HuH-7 (cell line): ENCODE measurements at places on chromosomes 4 and X.

GRCh38 chr4:85024671-85025070 lies 58.2 kb upstream of the WDFY3 start:
- no peak for DNase-seq

DNA sequence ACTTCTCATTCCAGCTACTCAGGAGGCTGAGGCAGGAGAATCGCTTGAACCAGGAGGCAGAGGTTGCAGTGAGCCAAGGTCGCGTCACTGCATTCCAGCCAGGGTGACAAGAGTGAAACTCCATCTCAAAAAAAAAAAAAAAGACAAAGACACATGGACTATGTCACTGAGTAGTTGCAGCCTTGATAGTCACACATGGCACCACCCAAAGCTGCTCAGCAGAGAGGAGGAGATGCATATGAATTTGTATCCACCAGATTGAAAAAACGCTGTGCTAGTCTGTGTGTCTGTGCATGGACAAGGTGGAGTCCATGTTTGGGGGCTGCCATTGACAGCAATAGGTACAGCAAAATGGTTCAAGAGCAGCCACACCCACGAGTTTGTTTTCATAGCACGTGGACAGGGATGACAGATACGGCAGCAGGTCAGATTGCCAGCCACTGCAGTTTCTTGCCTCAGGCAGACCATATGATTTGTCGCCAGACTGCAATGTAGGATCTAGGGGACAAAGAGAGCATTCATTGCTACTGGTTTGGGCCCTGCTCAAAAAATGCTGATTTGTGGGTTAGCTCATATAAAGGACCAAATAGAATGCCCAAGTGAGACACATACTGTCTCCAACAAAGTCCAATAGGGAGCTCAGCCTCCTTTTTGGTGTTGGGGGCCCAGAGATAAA lies 89.9 kb downstream of the CEP135 start:
- DNase-seq, result no peak

DNA sequence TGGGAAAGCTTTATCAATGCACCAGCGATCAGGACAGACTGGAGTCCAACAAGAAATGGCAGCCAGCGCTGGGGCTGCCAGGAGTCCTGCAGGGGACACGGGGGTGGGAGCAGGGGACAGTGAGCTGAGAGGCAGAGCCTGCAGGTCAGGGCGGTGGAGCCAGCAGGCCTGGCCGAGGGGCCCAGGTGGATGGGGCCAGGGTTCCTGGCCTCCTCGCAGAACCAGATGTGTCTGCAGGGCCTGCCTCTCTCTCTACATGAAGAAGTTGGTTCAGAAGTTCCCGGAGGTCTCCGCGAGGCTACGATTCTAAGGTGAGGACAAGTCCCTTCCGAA lies 63.6 kb downstream of the CPZ start:
- DNase-seq, result no peak

- DNase-seq, result no peak
These were observed 126.4 kb downstream of the SH3KBP1 start for GRCh38 chrX:19760841-19761512.

- no peak for DNase-seq
These were observed 323.0 kb downstream of the HS3ST1 start for GRCh38 chr4:11105715-11106114.

GRCh38 chrX:66039944-66040343 lies at the start of gene VSIG4:
TSS of gene VSIG4 (minus strand) at chrX:66040080. CDS start at chrX:66039998, 82 bp downstream.
- DNase-seq, result no peak

GRCh38 chr4:141275834-141276233 lies 55.1 kb downstream of the ZNF330 start:
- DNase-seq, result no peak

DNA sequence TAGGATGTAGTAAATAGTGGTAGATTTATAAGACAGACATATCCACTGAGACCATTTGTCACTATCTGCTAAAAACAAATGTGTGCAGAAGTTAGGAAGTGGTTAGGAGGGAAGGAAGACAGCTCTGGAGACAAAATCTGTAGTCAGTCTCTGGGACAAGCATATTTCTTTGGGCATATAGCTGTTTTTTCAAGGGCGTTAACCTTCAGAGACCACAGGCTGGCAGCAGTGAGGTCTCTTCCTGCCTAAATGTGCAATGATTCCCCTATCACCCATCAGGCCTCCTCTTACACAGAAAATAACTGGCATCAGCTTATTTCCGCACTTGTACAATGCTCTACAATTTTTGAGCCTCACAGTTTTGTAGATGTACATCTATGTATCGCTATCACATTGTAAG lies 6.5 kb downstream of the TMEM150C start:
- peak; percentile 14 for DNase-seq

- no peak for DNase-seq
These were observed 2.5 kb upstream of the TMPRSS11D start for GRCh38 chr4:67886281-67886680.

DNA sequence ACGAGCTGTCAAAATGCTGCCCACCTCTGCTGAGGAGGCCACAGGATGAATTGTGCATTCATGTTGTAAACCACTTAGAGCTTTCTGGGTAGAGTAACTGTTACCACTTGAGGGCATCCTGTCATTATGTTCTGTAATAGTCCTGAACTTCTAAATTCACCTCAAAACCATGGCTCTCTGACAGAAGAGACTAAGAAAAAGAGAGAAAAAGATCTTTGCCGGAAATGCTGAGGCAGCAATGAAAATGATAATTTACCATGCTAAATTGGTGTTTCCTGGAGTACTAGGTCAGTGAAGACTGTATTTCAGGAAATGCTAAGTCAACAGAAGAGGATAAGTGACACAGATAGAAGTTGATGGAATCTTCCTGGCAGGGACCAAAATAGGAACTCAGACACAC lies 942.3 kb upstream of the SLIT2 start:
- no peak for DNase-seq

GRCh38 chr4:186248643-186249042 lies 17.3 kb upstream of the F11 start:
- DNase-seq, result no peak

GRCh38 chrX:120755066-120755846 lies 120.4 kb downstream of the CT47B1 start:
- DNase-seq, result no peak

- DNase-seq, result no peak
These were observed 33.8 kb downstream of the PRKX start for GRCh38 chrX:3679669-3680068.

GRCh38 chr4:23911675-23912455 lies 22.0 kb upstream of the PPARGC1A start:
- DNase-seq, result no peak

DNA sequence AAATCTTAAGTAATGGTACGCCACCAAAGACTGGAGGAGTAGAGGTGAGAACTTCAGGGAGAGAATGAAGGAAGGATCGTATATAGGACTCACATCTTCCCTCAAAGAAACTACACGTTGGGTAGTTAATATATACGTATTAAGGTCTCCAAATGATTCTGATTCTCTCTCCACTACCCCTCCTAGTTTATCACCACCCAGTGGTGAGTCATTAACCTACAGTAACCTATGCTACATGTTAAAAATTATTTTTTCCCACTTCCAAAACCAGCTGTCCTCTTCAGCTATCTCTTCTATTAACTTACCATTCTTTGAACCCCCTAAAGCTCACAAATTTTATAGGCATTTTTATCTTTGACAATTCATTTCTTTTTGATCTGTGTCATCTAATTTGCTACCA lies 69.7 kb downstream of the RPS6KA6 start:
- no peak for DNase-seq

GRCh38 chr4:3683744-3684421 lies 82.3 kb upstream of the ADRA2C start:
- no peak for DNase-seq

DNA sequence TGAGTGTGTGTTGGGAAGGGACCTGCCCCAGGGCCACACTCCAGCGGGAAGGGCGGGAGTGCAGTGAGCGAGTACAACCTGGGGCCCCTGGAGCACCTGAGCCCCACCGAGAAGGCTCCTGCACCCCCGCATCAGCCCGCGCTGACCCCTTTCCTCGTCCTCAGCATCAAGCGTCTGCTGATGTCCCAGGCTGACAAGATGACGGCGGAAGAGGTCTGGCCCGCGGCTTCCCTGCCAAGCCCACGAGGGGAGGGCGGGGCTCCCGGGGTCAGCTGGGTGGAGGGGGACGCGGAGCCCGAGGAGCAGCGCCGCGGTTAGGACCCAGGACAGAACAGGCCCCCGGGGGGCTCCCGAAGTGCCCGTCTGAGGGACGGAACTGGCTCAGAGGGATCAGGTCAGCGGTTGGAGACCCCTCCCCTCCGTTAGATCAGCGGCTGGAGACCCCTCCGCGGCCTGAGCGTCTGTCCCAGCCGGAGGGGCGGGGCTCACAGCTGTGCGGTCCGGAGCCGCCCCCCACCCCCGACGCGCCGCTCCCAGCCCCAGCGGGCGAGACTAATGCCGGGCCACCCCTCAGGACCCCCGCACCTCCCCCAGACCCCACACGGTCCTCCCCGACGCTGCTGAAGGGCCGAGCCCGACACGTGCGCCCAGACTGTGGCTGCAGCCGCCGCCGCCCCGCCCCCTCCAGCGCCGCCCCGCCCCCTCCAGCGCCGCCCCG lies 6.7 kb downstream of the MYL5 start:
- peak; percentile 59 for DNase-seq

DNA sequence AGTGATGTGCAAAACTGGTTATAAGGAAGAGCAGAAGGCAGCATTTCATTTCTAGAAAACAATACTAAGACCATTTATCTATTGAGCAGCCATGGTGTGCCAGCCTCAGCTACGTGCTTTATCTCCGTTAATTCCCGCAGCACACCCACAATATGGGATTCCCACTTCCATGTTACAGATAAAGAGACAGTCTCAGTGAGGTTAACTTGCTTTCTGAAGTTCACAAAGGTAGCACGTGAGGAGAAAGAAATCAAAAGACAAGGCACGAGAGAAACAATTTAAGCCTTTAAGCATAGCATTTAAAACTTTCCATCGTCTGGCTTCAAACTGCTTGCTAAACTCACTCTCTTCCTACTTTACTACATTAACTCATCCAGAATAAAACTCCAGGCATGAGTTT lies 8.0 kb upstream of the RPL34 start:
- DNase-seq, result no peak

- no peak for DNase-seq
These were observed 45.9 kb downstream of the PDGFRA start for GRCh38 chr4:54274795-54275665.

DNA sequence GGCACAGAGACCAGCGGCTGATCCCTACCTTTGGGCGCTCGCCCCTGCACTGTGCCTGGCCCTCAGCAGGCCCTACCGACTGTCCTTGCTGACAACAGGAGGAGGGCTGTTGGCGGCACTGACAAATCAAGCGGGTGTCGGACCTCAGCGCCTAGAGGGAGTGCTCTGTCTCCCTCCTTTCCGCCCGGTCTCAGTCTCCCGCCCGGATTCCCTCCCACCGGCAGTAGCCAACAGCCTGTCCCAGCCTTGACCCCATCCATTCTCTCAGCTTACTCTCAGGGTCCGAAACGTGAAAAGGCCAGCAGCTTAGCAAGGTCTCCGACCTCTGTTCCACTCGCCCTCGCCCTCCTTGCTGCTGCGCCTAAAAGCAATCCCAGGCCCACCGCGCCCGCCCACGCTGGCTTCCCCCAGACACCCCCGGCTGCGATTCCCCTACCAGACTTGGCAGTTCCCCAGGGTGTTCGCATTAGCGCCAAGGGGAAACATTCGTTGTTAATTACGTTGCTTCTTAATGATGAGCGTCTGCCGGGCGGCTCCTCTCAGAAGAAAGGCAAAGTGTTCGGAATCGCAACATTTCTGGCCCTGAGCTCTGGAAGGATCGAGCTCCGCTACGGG lies 96.2 kb downstream of the SOWAHB start:
- DNase-seq, result no peak

DNA sequence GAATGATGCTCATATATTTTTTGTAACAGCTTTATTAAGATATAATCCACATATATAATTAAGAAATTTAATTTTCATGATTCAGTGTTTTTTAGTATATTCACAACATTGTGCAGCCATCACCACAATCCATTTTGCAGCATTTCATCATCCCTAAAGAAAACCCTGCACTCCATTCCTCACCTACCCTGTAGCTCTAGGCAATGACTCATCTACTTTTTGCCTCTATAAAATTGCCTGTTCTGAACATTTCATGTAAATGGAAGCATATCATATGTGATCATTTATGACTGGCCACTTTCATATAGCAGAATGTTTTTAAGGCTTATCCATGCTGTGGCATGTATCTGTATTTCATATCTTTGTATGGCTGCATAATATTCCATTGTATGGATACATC lies 339.9 kb downstream of the MAPK10 start:
- DNase-seq, result no peak

GRCh38 chr4:2313366-2313765 lies 51.5 kb upstream of the MXD4 start:
- no peak for DNase-seq

DNA sequence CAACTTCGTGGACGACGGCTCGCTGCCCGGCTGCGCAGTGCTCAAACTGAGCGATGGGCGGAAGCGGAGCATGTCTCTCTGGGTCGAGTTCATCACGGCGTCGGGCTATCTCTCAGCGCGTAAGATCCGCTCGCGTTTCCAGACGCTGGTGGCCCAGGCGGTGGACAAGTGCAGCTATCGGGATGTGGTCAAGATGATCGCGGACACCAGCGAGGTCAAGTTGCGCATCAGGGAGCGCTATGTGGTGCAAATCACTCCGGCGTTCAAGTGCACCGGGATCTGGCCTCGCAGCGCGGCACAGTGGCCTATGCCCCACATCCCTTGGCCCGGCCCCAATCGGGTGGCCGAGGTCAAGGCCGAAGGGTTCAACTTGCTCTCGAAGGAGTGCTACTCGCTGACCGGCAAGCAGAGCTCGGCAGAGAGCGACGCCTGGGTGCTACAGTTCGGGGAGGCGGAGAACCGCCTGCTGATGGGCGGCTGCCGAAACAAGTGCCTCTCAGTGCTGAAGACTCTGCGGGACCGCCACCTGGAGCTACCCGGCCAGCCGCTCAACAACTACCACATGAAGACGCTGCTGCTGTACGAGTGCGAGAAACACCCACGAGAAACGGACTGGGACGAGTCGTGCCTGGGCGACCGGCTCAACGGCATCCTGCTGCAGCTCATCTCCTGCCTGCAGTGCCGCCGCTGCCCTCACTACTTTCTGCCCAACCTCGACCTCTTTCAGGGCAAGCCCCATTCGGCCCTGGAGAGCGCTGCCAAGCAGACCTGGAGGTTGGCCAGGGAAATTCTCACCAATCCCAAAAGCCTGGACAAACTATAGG lies 1.5 kb downstream of the MAB21L2 start:
- peak; percentile 35 for DNase-seq

DNA sequence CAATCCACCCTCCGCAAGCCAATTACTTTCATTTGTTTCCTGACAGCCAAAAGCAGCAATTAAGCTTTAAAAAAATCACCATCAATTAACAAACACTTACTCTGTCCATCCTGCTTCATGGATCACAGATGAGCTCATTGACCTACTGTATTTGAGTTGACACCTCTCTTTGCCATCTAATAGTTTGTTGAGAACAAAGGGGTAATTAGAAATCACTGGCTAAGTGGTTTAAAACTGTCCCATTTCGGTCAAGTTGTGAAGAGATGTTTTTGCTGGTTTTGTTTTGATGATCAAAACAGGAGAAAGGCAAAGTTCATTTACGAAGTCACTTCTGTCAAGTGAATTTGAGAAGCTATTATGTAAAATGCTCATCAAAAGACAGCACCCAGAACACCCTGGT lies 10.4 kb downstream of the SH3KBP1 start:
- DNase-seq, result no peak
